NT2/D1 (cell line): ENCODE measurements at places on chromosomes 16 and 17.

DNA sequence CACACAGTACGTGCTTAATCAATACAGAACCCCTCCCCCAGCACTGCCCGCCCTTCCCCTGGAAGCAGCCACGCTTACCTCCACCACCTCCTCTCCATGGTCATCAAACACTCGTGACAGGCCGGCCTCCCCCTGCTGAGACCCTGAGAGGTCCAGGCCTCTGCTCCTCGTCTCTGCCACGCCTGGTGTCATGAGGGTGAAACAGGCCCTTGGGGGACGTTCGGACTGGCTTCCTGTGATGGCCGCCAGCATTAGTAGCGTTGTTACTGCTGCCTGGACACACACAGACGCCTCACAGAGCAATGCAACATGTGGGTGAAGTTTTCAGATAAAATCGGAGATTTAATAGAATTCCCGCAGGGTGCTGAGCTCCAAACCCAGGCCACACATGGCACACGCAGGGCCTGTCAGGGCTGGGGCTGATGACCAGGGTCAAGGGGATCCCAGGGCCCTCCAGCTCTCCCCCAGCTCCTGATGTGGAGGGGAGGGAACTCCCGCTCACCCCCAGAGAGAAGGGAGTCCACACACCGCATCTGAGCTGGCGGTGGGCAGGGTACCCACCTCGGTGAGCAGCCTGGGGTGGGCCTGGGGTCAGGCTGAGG, 15.9 kb upstream of the SLC38A10 start:
- DNase-seq: no peak

DNA sequence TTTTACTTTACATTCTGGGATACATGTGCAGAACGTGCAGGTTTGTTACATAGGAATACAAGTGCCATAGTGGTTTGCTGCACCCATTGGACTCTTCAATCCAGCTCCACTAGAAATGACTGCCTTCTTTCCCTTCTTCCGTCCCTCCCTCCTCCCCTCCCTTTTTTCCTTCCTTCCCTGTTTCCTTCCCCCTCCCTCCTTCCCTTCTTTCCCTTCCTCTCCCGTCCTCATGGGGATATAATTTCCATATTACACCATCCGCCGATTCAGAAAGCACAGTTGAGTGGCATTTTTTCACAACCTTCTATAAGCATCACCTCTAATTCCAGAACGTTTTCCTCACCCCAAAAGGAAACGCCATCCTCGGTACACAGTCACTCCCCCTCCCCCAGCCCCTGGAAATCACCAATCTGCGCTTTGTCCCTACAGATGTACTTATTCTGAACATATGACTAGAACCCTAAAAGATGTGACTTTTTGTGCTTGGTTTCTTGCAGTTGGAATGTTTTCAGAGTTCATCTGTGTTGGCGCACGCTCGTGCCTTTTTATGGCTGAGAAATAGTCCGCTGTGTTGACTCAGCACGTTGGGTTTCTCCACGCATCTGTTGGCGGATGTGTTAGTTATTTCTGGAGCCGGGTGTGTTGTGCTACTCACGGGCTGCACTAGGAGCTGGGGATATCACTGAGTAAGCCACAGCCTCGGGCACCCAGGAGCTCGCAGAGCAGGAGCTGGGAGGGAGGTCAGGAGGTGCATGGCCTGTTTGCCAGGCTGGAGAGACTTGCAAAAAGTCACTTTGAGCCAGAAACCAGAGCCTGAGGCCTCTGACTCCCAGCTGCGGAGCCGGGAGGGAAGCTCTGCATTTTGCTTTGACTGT, 336.4 kb downstream of the SEC14L1 start:
- no peak for DNase-seq

GRCh38 chr16:15765116-15765515, 91.7 kb downstream of the MYH11 start:
- no peak for DNase-seq

GRCh38 chr17:39277110-39277509, 51.4 kb upstream of the STAC2 start:
- DNase-seq: no peak

GRCh38 chr16:81723098-81723723, 55.9 kb upstream of the PLCG2 start:
- DNase-seq: peak; percentile 80

GRCh38 chr17:38919316-38920078, 5.9 kb upstream of the LASP1NB start:
- no peak for DNase-seq

DNA sequence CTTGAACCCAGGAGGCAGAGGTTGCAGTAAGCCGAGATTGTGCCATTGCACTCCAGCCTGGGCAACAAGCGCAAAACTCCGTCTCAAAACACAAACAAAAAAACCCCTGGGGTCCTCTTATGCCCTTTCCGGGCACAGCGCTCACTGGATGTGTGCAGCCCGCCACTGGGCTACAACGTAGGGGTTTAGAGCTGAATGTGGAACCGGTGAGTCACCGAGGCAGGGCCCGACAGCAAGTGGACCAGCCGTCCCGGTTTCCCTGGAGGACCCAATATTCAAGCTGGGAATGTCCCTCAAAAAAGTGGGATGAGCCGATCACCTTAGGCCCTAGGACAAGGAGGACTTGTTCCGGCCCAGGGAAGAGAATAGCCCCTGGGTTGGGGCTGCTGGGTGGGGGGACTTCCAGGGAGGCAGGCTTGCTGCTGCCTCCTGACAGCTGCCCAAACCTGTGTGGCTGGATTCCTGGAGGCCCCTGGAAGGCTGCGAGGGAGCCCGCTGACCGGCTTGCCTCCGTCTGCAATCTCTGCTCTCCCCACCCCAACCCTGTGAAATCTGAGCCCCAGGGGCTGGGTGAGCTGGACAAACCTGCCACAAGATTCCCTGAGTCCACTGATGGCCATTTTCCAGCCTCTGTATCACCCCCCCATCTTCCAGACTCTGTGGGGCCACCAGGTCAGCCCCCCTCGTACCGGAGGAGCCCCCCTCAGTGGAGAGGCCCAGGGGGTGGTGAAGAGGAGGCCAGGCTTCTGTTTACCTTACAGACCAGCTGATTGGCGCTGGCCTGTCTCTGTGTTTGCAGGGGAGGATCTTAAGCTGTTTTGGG, 2.9 kb upstream of the CLDN9 start:
- DNase-seq: no peak

DNA sequence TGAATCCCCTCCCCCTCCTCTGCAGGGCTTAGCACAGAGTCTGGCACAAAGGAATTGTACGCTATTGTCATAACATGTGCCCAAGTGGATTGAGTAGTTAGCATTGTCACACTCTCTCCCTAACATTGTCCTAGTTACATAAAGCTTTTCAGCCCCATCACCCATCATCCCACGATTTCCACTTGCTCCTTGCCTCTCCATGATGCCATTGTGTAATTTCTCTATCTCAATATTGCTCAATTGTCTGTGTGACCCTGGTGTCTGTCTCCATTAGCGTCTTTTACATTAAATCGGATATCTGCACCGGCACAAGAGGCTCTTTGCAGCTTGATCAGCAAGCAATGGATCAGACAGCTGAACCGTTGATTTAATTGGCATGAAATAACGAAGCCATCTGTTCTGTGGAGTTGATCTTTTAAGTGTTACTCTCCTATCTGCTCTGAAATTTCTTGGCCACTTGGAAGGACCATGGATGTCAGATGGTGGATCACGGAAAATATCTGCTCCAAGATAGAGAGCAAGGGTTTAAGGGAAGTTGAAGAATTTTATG, 77.0 kb upstream of the HS3ST4 start:
- no peak for DNase-seq

- no peak for DNase-seq
Measured at GRCh38 chr16:31535737-31536136, 8.0 kb downstream of the AHSP start.

- DNase-seq: no peak
Measured at GRCh38 chr16:67100569-67101310, 9.0 kb upstream of the PHAF1 start.

DNA sequence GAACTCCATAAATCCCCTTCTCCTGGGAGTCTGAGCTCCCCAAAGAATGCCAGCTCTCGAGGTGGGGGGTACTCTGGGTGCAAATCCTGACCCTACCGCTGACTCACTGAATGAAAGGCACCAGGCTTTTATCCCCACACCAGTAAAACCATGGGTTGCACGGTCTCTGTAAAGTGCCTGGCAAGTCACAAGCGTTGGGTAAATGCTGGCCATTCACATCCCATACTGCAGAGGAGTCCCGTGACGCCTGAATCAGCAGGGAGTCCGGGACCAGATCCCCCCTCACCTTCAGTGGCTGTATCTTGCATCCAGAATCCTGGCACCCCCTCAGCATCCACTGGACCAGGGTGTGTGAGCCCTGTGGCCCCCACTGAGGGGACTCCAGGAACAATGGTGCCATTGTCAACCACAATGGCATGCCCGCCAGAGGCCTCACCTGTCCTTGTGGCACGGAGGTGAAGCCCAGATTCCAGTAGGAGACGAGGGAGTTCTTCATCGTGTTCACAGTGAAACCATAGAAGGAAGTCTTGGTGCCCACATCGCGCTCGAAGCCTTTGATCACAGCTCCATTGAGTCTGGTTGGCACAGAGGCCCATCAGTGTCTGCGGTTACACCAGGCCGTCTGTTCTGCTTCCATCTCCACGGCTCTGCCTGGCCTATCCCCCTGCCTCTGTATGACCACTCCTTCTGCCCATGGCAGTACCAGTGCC, 13.3 kb downstream of the ST6GALNAC2 start:
- DNase-seq: no peak

GRCh38 chr17:44360826-44361225, 2.8 kb downstream of the FAM171A2 start:
- DNase-seq: no peak

DNA sequence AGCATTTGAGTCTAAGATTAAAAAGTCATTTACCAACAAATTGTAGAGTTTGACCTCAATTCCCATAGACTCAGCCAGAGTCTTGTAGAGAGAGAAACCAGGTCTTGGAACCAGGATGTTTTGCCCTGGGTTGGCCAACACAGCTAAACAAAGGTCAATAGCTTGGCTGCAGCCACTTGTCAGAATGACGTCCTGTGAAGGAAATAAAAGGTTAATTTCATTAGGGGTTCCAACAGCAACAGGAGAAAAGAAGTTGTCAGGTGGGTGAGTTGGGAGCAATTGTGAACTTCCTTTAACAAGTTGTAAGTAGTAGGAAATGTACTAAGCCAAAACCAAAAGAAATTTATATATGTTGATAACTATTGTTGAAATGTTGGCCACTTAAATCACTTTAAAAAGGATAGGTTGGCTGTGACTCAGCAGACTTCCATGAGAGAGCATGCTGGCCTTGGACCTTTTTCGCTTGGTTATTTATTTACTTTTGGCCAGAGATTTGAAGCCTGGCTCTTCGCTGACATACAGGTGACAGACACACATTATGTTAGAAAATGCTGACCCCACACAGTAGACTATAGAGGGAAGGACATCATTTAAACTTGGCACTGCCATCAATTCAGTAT, 4.3 kb downstream of the TAT start:
- DNase-seq: no peak

DNA sequence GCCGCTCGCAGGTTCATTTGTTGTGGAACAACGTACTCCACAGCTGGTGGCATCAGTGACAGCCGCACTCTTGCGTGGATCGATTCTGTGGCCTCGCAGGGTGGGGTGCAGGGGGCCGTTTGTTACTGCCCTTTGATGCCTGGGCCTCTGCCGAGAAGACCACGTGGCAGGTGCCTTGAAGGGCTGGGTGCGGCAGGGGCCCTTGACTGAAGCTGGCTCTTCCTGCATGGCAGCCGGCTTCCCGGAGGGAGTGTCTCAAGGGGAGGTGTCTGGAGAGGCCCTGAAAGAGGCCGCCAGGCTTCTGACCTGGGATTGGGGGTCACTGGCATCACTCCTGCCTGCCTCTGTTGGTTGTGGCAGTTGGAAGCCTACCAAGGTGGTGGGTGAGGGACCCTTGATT, 43.8 kb downstream of the TBCD start:
- no peak for DNase-seq

DNA sequence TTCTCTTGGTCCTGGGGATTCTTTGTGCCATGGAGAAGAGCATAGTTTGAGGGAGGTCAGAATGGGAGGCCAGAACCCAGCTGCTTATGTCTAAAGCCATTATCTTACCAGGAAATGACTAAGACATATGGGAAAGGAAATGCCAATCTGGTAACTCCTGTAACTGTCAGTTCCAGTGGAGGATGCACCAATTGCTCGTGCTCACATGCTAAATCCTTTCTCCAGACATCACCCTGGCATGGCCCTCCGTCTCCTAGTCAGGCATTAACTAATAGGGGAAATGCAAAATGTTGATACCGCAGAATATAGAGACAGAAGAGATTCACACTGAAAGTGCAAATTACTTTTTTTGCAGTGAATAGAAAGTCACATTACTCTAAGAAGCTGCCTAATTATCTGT, 255.6 kb upstream of the HSBP1 start:
- no peak for DNase-seq

DNA sequence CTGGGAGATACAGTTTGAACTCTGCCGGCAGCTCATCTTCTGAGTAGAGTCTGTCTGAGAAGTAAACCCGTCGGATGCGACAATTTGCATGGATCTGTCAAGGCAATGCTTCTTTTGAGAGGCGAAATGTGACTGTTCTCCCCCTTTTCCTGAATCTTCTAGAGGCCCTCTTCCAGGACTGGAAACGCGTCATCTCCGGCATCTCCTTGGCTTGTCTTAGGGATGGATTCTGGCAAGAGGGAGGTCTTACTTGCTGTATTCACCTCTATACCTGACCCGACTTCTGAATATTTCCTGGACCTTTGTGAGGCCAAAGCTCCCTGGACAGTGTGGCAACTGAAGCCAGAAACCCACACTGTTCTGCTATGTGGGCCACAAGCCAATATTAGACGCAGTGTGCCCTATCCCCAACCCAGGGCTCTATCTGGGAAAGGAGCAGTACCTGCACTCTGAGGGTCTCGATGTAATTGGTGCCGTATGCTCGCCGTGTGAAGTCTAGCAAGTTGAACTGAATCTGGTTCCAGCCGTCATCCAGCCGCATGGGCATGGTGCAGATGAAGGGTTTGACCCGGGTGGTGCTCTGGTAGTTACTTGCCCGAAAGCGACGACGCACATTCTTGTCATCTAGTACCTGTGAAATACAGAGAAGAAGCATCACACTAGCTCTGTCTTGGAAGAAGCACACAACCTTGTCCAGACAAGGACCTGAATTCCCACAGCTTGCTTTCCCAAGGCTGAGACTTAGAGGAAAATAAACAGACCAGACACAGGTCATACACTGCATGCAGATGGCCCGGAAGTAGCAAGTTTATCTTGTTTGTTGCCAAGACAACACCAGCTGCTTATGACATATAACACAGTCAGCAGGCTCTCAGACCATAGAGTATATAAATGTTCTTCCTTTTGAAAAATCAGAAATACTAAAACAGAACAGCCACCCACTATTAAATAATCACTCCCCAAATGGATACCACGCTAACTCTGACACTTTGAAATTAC, 14.1 kb downstream of the CFAP20 start:
- no peak for DNase-seq

- no peak for DNase-seq
Measured at GRCh38 chr16:12329246-12329995, 352.9 kb downstream of the SNX29 start.

GRCh38 chr17:38572669-38573365, 32.9 kb downstream of the SRCIN1 start:
- DNase-seq: no peak
